Vagina (tissue), 2 donors: ENCODE measurements at places on chromosomes 6 and 20. TPM values are rescaled to one million over a fixed set of nuclear protein-coding genes. Genes with fewer than 3 reads are reported as not detected.

- H3K36me3 ChIP-seq, result no peaks in the 10 kb centered on the region
- no peak overlapping the region for H3K27ac ChIP-seq
- no peaks in the 10 kb centered on the region for H3K4me1 ChIP-seq
- H3K4me3 ChIP-seq, result no peak overlapping the region
- no peak for DNase-seq
These were observed 26.0 kb downstream of the MYLIP start for GRCh38 chr6:16154904-16155303.

GRCh38 chr6:153538491-153538890, 407.4 kb upstream of the RGS17 start:
- H3K4me3 ChIP-seq, result no peak overlapping the region
- no peaks in the 10 kb centered on the region for H3K36me3 ChIP-seq

- no peak for DNase-seq
- no peaks in the 10 kb centered on the region for H3K27me3 ChIP-seq
- H3K4me3 ChIP-seq, result no peak overlapping the region
- H3K36me3 ChIP-seq, result no peaks in the 10 kb centered on the region
These were observed 61.1 kb downstream of the NFATC2 start for GRCh38 chr20:51481341-51481914.

The PAX1 gene
- total RNA-seq, result not detected

DNA sequence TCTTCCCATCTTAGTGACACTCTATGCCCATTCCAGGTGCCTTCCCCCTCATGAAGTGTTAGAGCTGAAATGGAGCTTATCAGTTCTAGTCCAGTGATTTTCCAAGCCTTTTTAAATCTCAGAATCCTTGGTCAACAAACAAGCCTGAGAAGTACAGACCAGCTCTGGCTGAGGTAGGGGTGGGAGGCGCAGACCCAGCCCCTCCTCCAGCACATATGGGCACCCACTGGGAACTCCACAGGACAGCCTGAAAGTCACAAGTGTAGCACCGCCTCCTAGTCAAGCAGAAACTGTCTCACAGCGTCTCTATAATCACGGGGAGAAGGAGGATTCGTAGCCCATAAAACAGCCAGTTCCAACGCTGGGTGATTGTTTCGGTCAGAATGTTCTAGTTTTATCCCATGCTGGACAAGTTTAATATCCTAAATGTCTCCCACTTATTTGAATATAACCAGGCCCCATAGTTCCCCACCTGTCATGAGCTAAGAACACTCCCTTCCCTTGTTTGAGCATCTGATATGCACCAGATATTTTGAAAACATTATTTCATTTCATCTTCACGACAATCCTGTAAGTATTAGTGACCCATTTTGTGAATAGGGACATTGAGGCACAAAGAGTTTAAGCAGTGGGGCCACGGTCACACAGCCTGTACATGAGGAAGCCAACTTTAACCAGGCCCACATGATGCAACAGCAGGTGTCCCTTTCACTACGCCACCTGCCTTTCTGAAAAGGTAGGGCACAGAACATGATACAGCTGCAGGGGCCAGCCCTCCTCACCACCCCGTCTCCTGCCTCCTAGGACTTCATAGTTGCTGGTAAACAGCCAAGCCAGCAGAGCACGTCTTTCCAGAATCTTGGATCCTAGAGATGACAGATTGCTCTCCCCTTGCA, 40.1 kb downstream of the TRAF3IP2 start:
- no peak for DNase-seq
- H3K36me3 ChIP-seq, result peaks cover 24% of the 10 kb centered on the region
- peaks cover 68% of the 10 kb centered on the region for H3K4me1 ChIP-seq
- no peak overlapping the region for H3K4me3 ChIP-seq
- peak overlapping the region; percentile 81 for H3K27ac ChIP-seq
- H3K27me3 ChIP-seq, result no peaks in the 10 kb centered on the region

GRCh38 chr6:121260651-121261102, 73.6 kb downstream of the TBC1D32 start:
- H3K4me1 ChIP-seq, result no peaks in the 10 kb centered on the region

GRCh38 chr20:3472105-3472504, 1.3 kb downstream of the ATRN start:
- DNase-seq, result no peak
- peak overlapping the region; percentile 89 for H3K4me3 ChIP-seq
- H3K4me1 ChIP-seq, result peaks cover 34% of the 10 kb centered on the region
- no peak overlapping the region for H3K27ac ChIP-seq

DNA sequence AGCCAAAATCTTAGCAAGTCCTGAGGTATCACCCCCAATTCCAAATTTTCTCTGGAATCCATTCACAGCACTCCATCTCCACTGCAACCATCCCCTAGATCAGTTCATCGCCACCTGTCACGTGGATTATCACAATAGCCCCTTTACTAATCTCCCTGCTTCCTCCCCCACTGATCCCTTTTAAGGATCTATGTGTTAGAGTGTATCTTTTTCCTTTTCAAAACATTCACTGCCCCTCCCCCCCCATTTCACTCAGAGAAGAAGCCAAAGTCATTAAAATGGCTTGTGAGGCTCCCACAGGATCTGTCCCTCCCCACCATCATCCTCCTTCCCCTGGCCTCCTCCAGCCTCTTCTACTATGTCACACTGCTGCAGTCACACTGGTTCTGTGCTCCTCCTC, 18.4 kb upstream of the SPAG4 start:
- no peaks in the 10 kb centered on the region for H3K27me3 ChIP-seq
- H3K27ac ChIP-seq, result no peak overlapping the region
- no peaks in the 10 kb centered on the region for H3K36me3 ChIP-seq
- no peak for DNase-seq
- H3K4me3 ChIP-seq, result no peak overlapping the region

DNA sequence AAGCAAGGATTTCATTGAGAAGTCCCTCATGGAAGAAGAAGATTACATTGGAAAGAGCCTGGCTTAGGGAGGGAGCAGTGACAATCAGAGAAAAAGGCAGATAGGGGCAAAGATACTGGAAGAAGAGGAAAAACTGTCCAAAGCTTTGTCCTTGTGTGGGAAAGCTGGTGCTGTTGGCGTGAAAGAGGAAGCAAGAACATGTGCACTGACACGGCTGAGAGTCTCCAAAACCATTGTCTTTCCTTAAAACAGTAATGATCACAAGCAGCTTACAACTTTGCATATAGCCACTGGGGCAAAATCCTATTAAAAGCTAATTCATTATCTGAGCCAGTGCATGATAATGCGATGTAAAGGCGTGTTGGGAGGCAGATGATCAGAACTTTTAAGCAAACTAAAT, 85.1 kb upstream of the ESR1 start:
- H3K27ac ChIP-seq, result peak overlapping the region; percentile 79
- H3K36me3 ChIP-seq, result no peaks in the 10 kb centered on the region
- peaks cover 27% of the 10 kb centered on the region for H3K4me1 ChIP-seq
- DNase-seq, result no peak
- no peak overlapping the region for H3K4me3 ChIP-seq

The HLA-DPB1 gene
- 94.8 TPM for total RNA-seq

The LSM14B gene
- total RNA-seq, result 23.6 TPM

- H3K4me1 ChIP-seq, result peaks cover 9% of the 10 kb centered on the region
- H3K27ac ChIP-seq, result no peak overlapping the region
- no peak overlapping the region for H3K4me3 ChIP-seq
- no peaks in the 10 kb centered on the region for H3K36me3 ChIP-seq
- H3K27me3 ChIP-seq, result no peaks in the 10 kb centered on the region
- no peak for DNase-seq
These were observed 14.5 kb upstream of the PSMG4 start for GRCh38 chr6:3244003-3244831.

DNA sequence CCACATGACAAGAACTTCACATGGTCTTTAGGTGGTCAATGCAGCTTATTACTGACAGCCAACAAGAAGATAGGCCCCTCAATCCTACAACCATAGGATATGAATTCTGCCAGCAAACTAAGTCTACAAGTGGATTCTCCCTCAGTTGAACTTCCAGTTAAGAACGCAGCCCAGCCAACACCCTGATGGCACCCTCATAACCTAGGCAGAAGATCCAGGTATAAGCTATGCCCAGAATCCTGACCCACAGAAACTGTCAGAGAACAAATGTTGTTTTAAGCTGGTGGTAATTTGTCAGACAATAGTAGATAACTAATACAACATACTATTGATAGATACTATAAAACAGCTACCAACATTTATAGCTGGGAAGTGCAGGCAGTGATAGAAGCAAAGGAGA, 38.8 kb downstream of the ATG5 start:
- H3K27ac ChIP-seq, result no peak overlapping the region
- H3K4me3 ChIP-seq, result no peak overlapping the region
- no peak for DNase-seq
- peaks cover 7% of the 10 kb centered on the region for H3K4me1 ChIP-seq
- H3K36me3 ChIP-seq, result peaks cover 6% of the 10 kb centered on the region
- no peaks in the 10 kb centered on the region for H3K27me3 ChIP-seq
